A549 treated with DMSO at 1 μM for 4 hours (cell line): ENCODE measurements at places on chromosomes 2 and 18. TPM values are rescaled to one million over a fixed set of nuclear protein-coding genes. Genes with fewer than 3 reads are reported as not detected.

G6PC2 gene
- not detected in 5 replicates for total RNA-seq

TMEM18 gene
- 32.7 to 50.6 TPM (median 45.9 TPM) in 5 replicates for total RNA-seq

SLC30A3 gene
- 3.2 to 4.9 TPM (median 3.7 TPM) in 5 replicates for total RNA-seq

PIEZO2 gene
- total RNA-seq: 0.73 to 1.0 TPM (median 0.74 TPM) in 5 replicates

FSHR gene
- total RNA-seq: not detected in 5 replicates

FASTKD1 gene
- total RNA-seq: 16.8 to 27.0 TPM (median 26.2 TPM) in 5 replicates

PROKR1 gene
- 0.02 to 0.04 TPM in 2 of 5 replicates, not detected in the others for total RNA-seq

RGPD4 gene
- 0.02 to 0.08 TPM (median 0.05 TPM) in 4 of 5 replicates, not detected in the other for total RNA-seq

COL4A4 gene
- 0.89 to 2.7 TPM (median 1.9 TPM) in 5 replicates for total RNA-seq

RNF125 gene
- total RNA-seq: 0.24 to 0.53 TPM (median 0.35 TPM) in 5 replicates

C2orf74 gene
- 15.1 to 17.2 TPM (median 15.3 TPM) in 5 replicates for total RNA-seq

GAD1 gene
- 0.41 to 1.1 TPM (median 0.68 TPM) in 5 replicates for total RNA-seq

FOSL2 gene
- 42.2 to 52.1 TPM (median 48.9 TPM) in 5 replicates for total RNA-seq
